Left kidney (tissue), 8 donors: ENCODE measurements at places on chromosomes 11 and 22. TPM values are rescaled to one million over a fixed set of nuclear protein-coding genes. Genes with fewer than 3 reads are reported as not detected.

DNA sequence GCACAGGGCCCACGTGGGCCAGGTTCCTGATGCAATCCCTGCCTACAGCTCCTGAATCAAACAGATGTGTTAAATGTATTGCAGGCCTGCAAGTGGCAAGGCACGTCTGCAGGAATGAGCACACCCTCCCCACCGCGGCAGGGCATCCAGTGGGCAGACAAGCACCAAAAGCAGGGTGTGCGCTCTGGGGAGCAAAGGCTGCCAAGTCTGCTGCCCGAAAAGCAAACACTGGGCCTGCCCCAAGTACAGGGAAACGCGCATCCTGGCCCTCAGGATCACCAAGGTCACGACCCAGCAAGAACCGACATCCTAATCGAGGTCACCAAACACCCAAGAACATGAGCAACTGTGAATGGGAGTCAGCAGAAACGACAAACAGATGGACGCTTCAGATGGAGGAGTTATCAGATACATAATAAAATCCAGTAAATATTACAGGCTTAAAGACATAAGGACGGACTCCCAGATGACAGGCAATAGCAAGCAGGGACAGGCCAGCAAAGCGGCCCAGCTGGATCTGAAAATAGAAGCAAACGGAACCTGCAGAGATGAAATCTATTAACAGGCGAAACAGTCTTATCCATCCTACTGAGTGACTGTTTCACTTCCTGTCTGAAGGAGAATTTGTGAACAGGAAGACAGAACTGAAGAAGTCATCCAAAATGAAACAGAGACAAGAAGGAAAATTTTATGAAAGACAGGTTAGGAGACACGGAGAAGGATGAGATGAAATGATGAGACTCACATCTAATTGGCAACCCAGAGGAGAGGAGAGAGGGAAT lies 26.7 kb downstream of the CARS1 start:
- DNase-seq, result no peak

GRCh38 chr22:48498526-48499331 lies 1328.9 kb downstream of the BRD1 start:
- no peak for DNase-seq

Gene OR5L2
- polyA plus RNA-seq, result not detected

Gene RAG1
- polyA plus RNA-seq, result 2.8 TPM

Gene PRR33
- polyA plus RNA-seq, result 0.08 TPM

Gene NELL1
- polyA plus RNA-seq, result 2.6 TPM

DNA sequence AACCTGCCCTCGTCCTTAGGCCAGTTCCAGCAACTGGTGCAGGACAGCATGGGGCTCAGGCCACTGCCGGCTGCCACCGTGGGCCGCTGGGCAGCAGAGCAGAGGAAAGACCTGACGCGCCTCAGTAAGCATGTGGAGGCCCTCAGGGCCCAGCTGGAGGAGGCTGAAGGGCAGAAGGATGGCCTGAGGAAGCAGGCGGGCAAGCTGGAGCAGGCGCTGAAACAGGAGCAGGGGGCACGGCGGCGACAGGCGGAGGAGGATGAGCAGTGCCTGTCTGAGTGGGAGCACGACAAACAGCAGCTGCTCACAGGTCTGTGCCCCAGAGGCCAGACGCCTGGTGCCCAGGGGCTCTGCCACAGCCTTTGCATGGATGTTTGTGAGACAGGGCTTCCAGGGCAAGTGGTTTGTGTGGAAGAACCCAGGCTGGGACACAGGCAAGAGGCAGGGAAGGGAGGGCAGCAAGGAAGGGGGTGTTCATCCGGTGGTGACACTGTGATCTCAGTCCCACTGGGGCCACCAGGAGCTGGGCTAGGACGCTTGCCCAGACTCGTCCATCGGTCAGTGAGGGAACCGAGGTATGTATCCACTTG lies 13.9 kb downstream of the CCDC157 start:
- no peak for DNase-seq

Gene OR52I2
- polyA plus RNA-seq, result 0.03 TPM

- no peak for DNase-seq
Observed at GRCh38 chr11:60926500-60926899, 2.2 kb downstream of the TMEM132A start.

DNA sequence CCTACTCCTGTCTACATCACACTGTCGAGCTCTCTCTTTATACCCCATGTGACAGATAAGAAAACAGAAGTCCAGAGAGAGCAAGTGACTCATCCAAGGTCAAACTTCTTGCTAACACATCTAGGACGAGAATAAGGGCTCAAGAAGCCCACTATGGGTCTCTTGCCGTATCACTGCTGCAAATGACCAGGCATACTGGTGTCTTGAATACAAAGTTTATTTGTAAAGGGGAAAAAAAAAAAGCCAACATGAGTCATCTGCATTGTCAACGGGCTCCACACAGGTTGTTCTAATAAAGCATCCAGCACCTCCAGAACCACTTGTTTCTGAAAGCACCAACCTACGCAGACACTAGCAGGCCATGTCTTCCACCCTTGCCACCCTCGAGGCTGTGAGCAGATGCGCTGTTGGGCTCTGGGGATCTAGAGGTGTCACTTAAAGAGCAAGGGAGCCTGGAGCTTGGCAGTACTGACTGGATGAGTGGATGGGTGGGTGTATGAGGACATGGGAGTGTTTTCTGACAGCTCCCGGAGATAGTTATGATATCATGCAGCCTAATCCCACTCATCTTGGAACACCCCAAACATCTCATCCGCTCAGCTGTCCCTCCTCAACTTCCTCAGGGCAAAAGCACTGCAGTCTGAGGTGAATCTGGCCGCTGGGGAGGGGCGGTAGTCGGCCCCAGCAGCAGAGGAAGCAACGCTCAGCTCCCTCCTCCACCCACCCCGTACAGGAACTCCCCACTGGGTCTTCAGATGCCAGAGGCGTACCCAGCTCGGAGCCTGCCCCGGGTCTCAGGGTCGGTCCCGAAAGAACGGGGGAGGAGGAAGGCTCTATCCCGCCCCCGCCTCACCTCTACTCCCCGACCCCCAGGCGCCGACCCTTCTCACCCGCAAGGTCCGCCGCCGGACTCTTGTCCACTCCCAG lies 1.0 kb downstream of the SMCO4 start:
- no peak for DNase-seq

Gene CASP5
- polyA plus RNA-seq, result not detected

Gene C11orf87
- 0.22 TPM for polyA plus RNA-seq

GRCh38 chr11:72313912-72314598 lies 70.1 kb upstream of the PHOX2A start:
- no peak for DNase-seq

Gene SMIM35
- polyA plus RNA-seq, result 0.17 TPM

- DNase-seq, result no peak
Observed at GRCh38 chr11:134921938-134922337, 509.9 kb upstream of the B3GAT1 start.

Gene SMTNL1
- polyA plus RNA-seq, result 0.47 TPM

DNA sequence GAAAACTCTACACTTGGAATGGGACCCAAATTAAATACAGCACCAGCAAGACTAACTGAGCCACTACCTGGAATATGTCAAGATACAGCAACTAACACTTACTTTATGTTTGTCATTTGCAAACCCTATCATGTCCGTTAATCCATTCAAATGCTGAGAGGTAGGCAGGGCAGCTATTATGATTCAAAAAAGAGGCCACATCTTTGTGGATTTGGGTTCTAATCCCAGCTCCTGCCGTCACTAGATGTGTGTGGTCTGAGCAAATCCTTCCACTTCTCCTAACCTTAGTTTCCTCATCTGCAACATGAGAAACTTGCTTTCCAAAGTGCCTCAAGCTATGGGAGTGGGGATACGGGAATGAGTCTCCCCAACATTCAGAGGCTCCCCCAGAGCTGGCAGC lies 24.2 kb downstream of the FLI1 start:
- DNase-seq, result no peak

DNA sequence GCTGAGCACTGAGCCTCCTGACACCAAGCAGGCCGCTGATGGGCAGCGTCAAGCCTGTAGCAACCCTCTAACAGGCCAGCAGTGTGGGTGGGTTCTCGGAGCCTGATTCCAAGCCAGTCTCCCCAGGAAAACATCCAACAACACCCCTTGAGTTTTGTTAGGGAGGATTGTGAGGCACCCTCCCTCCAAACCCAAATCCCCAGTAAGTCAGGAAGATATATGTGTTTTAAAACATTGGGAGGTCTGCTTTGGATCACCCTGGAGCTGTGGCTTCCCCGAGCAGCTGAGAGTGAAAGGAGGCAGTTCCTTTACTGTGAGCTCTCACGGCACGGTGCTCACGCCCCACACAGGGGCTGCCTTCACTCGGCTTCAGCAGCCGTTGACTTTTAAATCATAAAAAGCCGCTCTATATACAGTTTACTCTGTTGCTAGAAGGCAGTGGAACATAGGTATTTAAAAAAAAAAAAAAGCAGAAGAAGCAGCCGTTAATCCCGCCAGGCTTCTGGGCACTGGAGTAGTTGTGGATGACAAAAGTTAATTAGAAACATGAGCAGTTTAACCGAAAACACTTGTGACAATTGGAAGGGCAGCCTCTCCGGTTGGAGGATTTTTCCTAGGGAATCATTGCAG lies 218.6 kb downstream of the NAV2 start:
- DNase-seq, result no peak

Gene EFCAB6
- 6.5 TPM for polyA plus RNA-seq

DNA sequence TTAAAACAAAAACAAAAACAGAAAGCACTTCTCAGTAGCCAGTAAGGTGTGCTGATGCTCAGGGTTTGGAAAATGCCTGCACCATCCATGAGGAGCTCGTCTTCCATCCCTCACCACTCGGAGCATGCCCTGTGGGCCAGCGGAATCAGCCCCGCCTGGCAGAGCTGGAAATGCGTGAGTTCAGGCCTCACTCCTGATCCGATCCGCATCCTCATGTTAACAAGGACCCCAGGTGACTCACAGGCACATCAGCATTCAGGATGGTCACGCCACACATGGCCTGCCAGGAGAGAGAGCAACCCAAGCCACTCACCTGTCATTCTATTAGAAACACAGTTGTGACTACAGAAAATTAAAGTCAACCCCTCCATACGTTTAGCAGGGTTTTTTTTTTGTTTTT lies 188.5 kb downstream of the MPPED1 start:
- no peak for DNase-seq

DNA sequence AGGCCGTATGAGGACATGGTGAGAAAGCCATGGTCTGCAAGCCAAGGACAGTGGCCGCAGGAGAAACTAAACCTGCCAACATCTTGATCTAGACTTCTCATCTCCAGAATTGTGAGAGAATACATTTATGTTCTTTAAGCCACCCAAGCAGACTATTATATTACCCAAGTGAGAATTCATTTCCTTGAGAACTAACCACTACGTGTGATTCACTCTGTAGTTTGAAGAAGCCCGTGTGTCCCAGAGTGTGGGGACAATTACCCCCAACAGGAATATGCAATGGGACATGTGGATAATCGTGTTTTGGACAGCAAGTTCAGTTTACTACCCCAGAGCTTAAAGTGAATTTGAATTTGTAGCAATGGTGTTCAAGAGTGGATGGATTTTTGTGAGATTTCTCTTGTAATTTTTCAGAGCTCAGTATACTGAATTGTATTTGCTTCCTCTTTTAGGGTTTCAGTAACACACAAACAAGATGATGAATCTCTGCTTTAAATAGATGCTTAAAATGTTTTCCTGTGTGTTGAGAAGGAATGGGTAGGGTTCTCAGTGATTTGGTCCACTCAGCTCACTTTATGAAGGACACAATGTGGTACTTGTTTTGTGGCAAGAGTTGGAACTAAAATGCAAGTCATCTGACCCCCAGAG lies 100.0 kb upstream of the ARHGAP20 start:
- no peak for DNase-seq

- no peak for DNase-seq
Observed at GRCh38 chr11:17173332-17173731, 34.5 kb downstream of the PIK3C2A start.

DNA sequence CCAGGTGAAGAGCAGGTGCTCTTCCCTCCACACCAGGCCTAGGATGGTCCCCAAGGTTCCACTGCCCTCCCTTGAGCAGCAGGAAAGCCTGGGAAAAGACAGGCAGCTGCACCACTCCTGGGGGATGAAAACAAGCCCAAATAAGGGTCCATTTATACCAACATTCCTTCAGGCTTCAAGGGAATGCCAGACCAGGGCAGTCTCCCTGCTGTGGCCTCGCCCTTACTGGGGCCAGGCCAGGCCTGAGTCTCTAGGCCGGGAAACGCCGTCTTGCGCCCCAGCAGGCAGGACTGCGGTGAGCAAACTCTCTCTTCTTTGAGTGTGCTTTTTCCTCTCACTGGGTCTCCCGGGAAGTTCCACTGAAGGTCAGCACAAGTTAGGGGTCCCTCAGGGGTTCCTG lies 443.5 kb downstream of the SOX6 start:
- no peak for DNase-seq

Gene OR5D13
- polyA plus RNA-seq, result not detected

DNA sequence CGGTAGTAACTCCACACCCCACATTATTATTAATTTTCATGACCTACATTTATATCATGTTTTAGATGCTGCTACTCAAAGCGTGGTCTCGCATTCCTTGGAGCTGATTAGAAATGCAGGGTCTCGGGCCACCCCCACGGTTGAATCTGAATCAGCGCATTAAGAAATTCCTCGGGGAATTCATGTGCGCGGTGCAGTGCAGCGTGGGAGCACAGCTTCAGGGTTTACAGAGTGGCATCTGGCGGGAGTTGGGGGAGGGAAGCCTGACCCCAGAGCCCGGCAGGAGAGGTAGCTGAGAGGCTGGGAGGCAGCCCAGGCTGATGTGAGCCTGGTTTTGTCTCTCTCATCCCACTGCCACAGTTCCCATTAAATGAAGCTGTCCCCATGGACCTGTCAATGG lies 48.1 kb upstream of the DAGLA start:
- DNase-seq, result no peak

- no peak for DNase-seq
Observed at GRCh38 chr11:21614961-21615360, 577.9 kb upstream of the ANO5 start.

DNA sequence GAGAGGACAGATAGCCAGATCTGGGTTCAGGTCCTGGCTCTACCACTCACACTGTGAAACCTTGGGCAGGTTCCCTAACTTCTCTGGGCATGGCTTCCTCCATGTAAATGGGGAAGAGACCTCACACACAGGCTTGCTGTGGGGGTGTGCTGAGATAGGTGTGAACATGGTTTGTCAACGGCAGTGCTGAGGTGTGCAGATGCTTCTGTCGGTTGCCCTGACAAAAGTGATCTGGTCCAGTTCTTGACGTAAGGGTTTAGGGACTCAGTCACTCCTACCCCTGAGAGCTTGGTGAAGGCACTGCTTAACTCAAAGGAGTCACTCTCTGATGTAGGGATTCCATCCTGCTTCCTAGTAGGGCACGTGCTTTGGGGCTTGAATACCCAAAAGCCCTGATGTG lies 2.0 kb downstream of the C1QTNF4 start:
- DNase-seq, result no peak

DNA sequence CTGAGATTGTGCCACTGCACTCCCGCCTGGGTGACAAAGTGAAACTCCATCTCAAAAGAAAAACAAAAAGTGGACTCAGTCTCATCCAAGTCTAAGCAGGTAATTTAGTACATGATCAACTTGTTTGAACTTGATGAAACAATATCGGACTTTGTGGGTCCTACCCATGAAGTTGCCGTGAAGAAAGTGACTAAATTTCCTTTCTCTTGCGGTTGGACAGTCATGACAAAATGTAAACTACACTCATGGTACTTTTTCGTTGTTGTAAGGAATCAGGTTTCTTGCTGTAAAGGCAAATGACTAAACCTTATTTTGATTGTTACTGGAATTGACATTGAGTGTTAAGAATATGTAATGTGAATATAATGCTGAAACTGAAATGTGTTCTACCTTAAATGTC lies 164.5 kb upstream of the PLET1 start:
- DNase-seq, result no peak

- no peak for DNase-seq
Observed at GRCh38 chr11:65479184-65480145, 19.4 kb upstream of the MALAT1 start.
